NCI-H146 (cell line): ENCODE measurements at places on chromosomes 6 and 20.

DNA sequence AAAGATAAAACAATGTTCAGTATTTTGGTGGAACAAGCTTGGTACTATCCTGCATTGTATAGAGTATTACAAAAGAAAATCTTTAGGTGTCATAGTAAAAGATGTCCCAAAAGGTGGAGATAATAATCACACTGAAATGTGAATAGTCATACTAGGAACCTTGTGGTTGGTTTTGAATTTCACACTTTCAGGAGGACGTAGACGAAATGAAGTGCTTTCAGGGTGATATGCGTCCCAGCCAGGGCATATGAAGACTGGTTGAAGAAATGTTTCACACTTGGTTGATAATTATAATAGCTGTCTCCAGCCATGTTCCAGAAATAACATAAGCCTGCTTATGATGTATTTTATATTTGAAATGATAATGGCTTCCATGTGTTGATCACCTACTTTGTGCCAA, 60.4 kb downstream of the SCAND1 start:
- no peak for DNase-seq

DNA sequence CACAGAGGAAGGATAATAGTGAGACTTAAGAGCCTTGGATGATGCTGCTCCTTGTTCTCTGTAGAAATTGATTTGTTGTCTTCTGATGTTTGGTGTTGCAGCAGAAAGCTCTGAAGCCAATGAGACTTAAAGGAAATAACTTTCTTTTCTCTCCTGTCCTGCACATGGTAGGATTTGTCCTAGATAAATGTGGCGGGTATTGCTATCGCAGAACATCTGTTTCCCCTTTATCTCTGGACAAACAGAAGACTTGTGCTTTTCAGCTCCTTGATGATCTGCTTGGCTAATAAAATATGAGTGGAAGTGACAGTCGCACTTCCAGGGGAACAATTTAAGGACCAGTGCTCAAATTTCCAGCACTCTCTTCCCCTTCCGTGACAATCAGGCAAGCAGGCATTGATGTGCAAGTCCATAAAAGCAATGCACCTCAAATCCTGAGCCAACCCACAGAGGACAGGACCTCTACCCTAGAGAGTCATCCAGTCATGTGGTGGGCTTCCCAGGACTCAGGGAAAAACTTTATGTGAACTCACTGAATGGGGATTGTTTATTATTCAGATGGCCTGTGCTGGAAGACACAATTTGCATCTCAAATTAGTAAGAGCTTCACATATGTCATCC, 9.9 kb upstream of the NCR2 start:
- no peak for DNase-seq

GRCh38 chr20:14489544-14489943, 152.1 kb upstream of the FLRT3 start:
- peak; percentile 91 for DNase-seq

- DNase-seq: peak; percentile 100
Observed at GRCh38 chr20:3222635-3223600, 13.6 kb downstream of the ITPA start.

DNA sequence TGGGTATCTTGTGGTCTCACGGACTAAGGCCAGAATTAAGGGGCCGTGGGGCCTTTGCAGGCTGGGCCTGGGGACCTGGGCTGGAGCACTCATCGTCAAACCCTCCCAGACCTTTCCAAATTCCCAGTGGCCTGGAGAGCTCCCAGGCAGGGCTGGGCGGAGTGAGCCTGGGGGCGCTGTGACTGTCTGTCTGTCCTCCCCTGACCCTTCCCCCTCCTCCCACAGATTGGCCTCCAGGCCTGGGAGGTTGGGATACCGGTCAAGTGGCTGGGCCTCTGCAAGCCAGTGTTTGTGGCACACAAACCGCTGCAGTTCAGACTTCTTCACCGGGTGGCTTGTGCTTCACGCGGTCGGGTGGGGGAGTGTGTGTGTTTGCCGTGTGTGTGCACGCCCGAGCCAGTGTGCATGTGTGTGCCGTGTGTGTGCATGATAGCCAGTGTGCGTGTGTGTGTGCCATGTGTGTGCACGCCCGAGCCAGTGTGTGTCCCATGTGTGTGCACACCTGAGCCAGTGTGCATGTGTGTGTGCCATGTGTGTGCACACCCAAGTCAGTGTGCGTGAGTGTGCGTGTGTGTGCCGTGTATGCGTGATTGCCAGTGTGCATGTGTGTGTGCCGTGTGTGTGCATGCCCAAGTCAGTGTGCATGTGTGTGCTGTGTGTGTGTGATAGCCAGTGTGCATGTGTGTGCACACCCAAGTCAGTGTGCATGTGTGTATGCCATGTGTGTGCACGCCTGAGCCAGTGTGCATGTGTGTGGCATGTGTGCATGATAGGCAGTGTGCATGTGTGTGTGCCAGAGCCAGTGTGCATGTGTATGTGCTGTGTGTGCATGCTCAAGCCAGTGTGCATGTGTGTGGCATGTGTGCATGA, 6.3 kb downstream of the RBBP8NL start:
- no peak for DNase-seq

GRCh38 chr6:19928461-19928860, 91.3 kb downstream of the ID4 start:
- DNase-seq: peak; percentile 71

- DNase-seq: no peak
Observed at GRCh38 chr20:61690150-61690549, 375.5 kb downstream of the TAF4 start.

DNA sequence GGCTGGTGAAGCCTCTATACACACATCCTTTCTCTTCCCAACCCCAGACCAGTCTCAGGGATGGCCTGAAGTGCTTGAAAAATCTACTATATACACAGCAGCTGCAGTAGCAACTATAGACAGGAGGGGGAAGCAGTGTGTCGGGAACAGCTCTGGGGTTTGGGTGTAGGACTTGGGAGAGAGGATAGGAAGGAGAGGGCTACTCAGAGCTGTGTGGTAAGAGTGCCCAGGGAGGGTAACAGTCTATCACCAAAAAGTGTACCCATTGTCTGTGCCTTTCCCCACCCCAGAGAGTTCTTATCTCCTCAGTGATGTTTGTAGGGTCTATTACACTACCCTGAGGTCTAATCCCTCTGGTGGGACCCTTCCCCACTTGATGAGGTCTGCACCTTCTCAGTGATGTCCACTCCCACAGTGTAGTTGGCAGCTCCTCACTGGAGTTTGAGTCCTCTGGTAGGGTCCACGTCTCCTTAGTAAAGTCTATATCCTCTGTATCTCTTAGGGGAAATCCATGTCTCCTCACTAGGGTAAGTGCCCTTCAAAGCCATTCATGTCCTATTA, 1.5 kb upstream of the GGT7 start:
- DNase-seq: peak; percentile 85

GRCh38 chr6:4804095-4804494, 27.9 kb downstream of the CDYL start:
- DNase-seq: no peak

- DNase-seq: peak; percentile 83
Observed at GRCh38 chr6:30720738-30721197, 616 bp downstream of the TUBB start.

DNA sequence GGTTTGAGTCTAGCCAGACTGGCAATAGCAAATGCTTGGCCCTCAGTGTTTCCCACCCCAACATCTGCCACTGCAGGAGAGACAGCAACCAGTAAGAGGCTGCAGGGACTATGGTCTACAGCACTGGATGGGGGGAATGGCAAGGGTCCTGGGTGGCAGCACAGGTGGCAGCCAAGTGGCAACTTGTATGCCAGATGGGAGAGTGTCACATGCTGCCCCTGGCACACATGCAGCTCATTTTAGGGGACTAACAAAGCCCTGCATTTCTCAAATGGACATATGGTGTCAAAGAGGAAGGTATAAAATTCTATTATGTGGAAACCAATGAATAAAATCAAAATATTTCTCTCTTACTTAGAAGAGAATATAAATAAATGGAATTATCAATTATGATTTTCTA, 298.7 kb upstream of the MARCKS start:
- DNase-seq: no peak

GRCh38 chr6:35360349-35361138, 18.2 kb downstream of the PPARD start:
- DNase-seq: no peak

DNA sequence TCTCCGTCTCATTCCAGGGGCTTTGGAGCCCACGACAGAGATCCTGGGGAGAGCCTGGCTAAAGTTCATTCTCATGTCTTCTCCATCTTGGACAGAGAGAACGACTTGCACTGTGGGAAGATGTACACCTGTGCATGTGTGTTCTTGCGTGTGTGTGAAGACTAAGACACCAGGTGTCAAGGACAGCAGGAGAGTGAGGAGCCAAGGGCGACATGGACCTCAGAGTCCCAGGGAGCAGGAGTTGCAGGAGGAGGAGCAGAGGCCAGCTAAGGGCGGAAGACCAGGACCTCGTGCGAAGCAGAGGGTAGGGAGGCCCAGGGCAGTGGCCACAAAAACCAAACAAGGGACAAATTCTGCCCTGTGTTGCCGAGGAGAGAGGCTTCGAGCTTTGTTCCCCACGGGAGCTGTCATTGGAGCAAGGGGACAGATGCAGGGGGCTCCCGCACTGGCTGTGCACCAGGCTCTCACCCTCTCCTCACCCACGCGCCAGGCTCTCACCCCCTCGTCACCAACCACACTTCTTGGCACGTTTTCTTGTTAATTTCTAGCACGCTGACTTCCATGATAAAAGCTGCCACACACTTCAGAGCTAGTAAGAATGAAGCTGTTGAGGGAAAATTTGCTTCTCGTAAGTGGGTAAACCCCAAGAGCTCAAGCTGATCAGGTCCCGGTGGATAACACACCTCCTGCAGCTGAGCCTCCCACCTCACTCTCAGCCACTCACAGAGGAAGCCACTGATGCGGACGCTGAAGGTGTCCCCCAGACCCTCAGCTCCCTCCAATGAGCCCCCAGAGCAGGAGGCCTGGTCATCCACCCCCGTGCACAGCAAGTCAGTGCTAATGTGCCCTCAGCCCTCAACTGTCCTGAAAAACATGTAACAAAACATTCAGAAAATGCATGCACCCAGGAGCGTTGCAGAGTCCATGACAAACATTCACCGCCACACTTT, 62.6 kb downstream of the DLL1 start:
- DNase-seq: no peak

DNA sequence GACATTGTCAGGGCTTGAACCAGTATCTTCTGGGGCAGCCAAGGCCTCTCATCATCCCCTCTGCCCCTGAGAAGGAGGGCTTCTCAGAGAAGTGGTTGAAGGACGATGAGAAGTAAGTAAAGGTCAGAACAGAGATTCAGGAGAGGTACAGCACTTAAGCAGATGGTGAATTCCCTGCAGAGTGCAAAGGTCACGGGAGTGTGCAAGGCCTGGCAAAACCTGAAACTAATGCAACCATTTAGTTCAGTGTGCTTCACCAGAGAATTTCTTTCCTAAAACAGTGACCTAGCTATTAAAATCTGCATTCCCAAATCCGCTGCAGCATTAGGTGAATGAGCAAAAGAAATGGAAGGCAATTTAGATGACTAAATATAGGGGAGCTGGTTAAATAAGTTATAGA, 58.4 kb downstream of the TRERF1 start:
- no peak for DNase-seq

- DNase-seq: no peak
Observed at GRCh38 chr20:46557231-46557956, 6.9 kb upstream of the OCSTAMP start.

GRCh38 chr6:122530440-122531046, 58.9 kb upstream of the SERINC1 start:
- DNase-seq: peak; percentile 88

- DNase-seq: no peak
Observed at GRCh38 chr6:1087154-1087843, 224.6 kb upstream of the FOXQ1 start.

DNA sequence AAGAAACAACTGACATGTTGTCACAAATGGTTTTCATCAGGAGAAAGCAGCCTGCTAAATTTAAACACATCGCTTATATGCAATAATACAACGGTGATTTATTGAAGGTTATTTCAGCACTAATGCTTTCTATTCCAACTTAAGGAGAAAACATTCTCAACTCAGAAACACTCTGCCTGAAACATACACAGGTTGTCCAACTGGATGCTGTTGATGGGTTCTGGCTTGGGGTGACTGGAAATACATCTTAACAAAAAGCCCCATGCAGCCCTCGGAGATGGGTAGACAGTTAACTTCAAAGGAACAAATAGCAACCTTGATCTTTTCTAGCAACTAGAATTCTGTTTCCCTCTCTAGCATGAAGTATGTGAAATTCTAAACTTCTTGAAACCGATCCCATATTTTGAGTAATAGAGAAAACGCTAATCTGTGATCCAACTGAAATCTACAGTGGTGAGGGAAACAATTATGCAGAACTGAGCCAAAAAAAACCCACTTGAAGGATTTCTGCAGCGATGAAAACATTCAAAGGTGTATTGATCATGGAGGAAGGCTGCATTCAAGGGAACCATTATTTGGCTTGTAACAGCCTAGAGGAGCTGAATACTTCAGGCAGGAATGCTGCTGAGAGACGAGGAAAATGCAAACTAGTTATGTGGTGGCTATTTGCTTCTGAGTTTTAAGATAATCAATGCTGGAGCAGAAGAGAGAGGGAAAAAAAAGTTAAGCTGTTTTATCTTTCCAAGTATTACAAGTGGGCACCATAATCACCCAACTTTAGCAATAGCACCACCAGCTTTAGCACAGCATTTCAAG, 6.9 kb downstream of the ZMYND8 start:
- no peak for DNase-seq

- no peak for DNase-seq
Observed at GRCh38 chr6:66328200-66328599, 621.2 kb upstream of the EYS start.
